EH (cell line): ENCODE measurements at places on chromosomes 5 and 9.

DNA sequence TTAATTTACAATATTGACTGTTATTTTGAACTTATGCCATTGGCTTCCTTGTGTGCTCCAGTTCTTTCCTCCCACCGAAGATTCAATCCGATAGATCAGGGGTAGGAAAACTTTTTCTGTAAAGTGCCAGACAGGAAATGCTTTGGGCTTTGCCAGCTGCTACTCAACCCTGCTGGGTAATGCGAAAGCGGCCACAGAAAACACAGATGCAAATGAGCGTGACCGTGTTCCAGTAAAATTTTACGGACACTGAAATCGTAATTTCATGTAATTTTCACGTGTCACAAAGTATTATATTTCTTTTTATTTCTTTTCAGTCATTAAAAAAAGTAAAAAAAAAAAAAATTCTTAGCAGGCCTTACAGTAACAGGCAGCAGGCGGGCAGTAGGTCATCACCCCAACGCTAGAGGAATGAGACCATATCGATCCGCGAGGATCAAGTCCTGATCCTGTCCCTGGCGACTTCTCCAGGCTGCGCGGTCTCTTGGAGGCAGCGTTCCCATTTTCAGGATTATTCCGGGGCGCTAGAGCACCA lies 599 bp downstream of the NMRK1 start:
- DNase-seq, result peak; percentile 70

DNA sequence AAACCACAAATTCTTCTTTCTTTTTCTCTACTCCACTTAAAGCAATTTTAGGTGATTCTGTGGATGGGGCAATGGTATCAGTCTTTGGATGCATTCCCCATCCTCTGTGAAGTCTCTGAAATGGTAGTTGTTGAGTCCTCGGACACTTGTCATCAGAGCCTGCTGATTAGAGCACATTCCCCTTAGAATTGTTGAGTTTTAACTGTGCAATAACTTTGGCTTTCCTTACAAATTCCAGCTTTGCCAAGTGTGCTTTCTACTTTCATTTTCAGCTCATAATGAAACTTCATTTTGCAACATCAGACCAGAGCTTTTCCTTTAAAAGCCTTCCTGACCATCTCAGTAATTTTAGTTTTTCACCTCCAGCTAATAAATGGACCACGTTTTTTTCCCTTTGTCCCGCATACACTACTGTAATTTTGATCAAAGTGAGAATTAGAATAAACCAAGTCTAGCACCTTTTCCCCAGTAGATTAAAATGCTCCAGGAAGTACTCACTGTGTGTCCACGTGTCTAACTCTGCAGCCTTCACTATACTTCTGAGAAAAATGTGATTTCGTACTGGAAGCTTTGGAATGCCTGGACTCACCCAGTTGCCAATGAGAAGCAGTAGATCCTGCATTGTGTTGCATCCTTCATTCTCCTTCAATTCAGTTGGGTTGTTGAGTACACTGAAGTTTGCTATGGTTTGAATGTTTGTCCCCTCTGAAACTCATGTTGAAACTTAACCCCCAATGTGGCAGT lies 135.6 kb downstream of the NTRK2 start:
- peak; percentile 30 for DNase-seq

GRCh38 chr9:14529629-14530028 lies 163.6 kb downstream of the ZDHHC21 start:
- no peak for DNase-seq

- no peak for DNase-seq
These were observed 102.6 kb downstream of the TLE1 start for GRCh38 chr9:81586786-81587185.

DNA sequence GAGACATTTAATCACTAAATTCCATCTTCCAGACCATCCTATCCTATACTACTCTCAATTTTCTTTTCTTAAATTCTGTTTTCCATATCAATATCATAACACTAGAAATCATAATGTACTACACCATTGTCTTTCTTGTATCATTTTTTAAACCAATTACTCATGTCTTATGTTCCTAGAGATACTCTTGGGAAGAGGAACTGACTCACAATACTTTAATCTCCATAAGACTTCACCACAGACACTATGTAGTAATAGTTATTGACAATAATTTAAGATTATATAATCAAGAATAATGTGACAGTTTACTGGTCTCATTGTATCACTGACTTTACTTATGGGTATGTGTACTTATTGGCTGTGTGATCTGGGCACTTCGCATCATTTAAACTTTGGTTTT lies 43.8 kb downstream of the PCDHGC5 start:
- no peak for DNase-seq

GRCh38 chr5:129465776-129466344 lies 5.8 kb downstream of the ADAMTS19 start:
- DNase-seq, result no peak

- peak; percentile 44 for DNase-seq
These were observed 1.2 kb downstream of the TTC33 start for GRCh38 chr5:40754381-40755092.

- no peak for DNase-seq
These were observed 117.0 kb downstream of the KIAA0825 start for GRCh38 chr5:94501365-94501764.

DNA sequence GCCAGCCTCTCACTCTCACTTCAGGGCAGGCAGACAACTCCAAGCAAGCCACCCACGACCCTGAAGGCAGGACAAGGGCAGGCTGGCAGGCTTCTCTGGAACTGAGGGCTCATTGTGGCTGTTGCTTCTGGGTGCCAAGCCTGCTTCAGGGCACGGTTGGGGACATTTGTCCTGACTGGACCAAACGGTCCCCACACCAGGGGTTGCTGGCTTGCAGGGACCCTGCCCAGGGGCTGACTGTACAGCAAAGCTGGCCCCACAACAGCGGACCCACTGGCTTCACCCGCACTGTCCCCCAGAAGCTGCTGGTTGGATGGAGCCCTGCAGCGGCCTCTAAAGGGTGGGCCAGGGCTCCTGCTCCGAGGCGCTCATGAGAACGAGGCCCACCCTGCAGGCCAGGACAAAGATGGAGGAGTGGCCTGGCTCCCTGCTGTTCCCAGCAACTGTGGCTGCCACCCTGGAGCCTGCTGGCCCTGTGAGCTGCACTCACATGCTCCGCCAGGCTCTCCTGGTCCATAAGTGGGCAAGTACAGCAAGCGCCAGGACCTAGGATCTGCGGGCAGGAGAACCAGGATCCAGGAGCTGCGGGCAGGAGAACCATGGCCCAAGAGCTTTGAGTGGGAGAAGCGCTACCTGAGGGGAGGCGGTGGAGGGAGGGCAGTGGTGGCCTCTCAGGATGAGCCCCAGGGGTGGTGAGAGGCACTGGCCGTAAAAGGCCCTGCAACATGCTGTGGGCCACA lies 34.4 kb upstream of the NSMF start:
- no peak for DNase-seq
